Left cardiac atrium (tissue), 4 donors: ENCODE measurements at places on chromosomes 13 and 19. TPM values are rescaled to one million over a fixed set of nuclear protein-coding genes. Genes with fewer than 3 reads are reported as not detected.

DNA sequence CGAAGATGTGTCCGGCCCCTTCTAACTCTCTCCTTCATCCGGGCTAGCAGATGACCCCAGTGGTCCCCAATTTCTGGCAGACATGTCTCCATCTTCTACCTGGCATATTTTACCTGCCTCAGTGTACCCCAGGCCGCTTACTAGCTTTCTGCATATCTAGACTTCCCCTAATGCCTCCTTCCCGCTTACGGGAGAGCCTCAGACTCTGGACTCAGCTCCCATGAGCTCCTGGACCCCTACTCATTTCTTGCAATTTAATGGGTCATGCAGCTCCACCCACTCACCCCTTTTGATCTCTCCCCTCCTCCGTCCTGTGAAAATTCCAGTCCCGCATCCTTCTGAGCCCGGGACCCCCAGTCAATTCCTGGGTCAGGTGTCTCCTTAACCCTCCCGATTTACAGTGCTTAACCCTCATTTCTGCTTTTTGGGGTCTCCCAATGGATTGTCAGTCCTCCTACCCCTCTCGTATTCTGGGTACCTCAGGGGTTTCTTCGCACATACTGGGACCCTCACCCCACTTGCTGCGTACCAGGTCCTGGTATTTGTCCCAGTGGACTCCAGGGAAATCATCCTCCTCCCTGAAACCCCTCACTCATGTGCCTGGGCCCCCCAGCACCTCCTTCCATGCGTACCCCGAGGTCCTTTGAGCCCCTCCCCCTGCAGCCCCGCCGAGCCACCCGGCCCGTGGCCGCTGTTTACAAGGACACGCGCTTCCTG is 500 bp upstream of the JUNB start:
- no peak for DNase-seq

Gene TRAPPC5
- 82.6 TPM for total RNA-seq

DNA sequence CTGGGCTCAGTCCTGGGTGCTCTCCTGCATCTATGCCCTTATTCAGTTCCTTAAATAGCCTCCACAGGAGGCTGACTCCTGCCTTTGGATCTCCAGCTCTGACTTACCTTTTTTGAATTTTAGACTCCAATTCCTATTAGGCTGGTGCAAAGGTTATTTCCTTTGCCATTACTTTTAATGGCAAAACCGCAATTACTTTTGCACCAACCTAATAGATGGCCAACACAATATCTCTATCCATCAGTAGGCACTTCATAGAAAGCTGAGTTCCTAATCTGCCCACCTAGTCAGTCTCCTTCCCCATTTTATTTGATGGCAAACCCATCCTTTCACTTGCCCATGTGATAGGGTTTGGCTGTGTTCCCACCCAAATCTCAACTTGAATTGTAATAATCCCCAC is 95.3 kb downstream of the CACNA1A start:
- DNase-seq: no peak

DNA sequence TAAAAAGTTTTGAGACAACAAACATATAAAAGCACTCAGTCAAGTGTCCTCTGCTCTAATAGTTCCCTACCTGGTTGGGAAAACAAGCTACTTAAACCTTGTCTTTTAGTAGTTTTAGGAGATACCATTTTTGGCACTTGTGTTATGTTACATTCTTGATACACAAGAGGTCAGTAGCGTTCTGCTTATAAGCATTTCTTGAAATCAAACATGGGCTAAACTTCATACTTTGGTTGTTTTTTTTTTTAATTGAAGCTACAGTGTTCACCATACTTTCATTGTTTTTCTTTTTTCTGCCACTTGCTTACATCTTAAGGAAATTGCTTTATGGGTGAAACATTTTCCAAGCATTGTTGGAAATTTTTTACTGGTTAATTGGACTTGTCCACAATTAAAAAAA is 12.9 kb downstream of the NHLRC3 start:
- no peak for DNase-seq

- no peak for DNase-seq
Measured at GRCh38 chr19:19661675-19662251, 1.7 kb downstream of the ATP13A1 start.

DNA sequence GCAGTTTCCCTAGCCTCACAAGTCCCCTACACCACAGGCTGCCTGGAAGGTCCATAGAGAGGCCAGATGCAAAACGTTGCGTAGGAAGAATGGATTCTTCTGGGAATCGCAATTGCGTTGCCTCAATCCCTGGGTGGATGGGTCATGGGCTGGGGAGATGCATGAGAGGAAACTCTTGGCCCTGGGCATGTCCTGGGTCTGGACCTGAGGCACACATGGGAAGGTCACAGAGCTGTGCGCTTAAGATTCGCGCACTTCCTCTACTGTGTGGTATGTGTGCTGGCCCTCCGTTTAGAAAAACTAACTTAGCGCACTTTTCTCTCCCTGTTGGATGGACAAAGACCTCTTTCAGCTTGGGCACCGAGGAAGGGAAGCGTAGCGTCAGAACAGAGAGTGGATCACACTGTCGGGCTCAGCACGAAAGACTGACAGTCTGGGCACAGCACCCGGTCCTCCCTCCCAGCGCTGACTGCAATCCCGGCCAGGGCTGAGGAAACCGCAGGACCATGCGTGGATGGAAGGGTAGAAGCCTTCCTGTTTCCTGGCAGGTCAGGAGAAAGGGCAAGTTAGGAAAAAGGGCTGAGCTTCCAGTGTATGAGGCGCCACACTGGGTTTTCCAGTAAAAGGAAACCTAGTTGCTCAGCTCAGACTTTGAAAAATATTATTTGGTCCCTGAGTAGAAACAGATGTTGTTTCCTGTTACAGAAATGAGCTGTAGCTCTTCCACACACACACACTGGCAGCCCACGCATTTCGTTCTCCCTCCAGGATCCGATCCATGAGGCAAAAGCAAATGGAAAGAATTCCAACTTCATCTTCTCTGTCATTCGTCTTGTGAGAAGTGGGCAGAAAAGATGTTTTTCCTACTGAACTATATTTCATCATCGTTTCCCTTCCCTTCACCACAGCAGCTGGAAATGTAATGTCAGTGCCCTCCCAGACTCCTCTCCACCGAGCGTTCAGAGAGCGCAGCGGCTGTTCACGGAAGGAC is 86.0 kb downstream of the ING1 start:
- peak; percentile 70 for DNase-seq

GRCh38 chr13:41631296-41631965 is 174.1 kb downstream of the RGCC start:
- DNase-seq: no peak

Gene CNFN
- not detected for total RNA-seq

- no peak for DNase-seq
Measured at GRCh38 chr13:99311137-99311536, 3.9 kb upstream of the GPR183 start.
